ENCODE measurements at places on chromosomes 3 and 15.

DNA sequence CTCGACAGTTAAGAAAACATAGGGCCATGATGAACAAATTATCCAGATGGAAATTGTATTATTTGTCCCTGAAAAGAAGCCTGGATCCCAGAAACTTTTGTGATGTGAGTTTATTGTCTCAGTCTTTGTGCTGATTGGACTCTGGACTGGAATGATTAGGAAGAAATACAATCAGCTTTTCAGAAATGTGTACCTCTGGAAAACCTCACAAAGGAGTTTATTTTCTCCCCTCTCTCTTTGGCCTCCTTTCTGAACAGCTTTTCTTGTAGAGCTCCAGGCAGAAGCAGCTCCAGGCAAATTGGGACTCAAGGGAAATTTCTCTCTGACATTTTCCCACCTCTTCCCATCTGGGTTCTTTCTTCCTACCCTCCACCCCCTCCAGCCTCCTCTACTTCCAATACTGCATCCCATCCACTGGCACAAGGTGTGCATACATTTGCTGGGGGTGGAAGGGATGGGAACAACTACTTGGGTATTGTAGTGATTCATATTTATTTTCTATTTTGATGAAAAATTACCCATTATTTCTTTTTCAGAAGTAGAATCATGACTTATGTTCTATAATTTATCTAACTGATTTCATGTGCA, 119.7 kb downstream of the CD47 start:
- no peak for DNase-seq

DNA sequence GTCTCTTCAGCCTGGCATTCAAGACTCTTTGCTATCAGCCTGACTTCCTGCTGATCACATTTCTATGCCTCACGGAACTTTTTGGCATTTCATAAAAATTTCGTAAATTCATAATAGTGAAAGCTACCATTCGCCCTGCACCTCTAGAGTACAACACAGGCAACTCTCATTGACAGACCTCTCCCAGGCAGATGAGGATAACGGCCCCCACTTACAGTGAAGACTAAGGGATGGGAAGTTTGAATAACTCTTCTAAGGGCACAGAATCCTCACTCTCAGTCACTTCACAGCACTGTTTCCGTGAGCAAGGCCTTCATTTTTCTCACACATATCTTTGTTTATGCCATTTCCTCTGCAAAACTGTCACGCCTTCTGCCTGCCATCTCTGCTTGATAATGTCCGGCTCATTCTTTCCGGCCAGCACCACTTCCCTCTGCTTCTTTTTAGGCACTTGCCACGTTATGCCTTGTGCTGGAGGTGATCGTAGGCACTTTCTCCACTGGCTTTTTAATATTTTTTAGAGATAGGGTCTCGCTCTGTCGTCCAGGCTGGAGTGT, 224.1 kb upstream of the HES1 start:
- DNase-seq, result no peak

GRCh38 chr15:62547584-62547983, 382.5 kb upstream of the C2CD4B start:
- no peak for DNase-seq

GRCh38 chr15:89521605-89522004, 25.2 kb upstream of the RHCG start:
- no peak for DNase-seq

GRCh38 chr3:97991293-97991682, 19.1 kb upstream of the RIOX2 start:
- no peak for DNase-seq

GRCh38 chr3:52176180-52176752, 21.7 kb upstream of the ALAS1 start:
- no peak for DNase-seq

GRCh38 chr3:12230877-12231276, 58.0 kb upstream of the PPARG start:
- DNase-seq, result no peak

Data from left hindlimb (tissue), 1 donor.